ENCODE measurements at places on chromosomes 4 and X. TPM values are rescaled to one million over a fixed set of nuclear protein-coding genes. Genes with fewer than 3 reads are reported as not detected.

Gene CT83
- polyA plus RNA-seq = not detected

Gene DGAT2L6
- polyA plus RNA-seq = not detected

Gene BEX2
- 0.14 TPM for polyA plus RNA-seq

Gene KLHL4
- polyA plus RNA-seq = 0.17 TPM

GRCh38 chr4:9904976-9905587, 116.2 kb downstream of the SLC2A9 start:
- DNase-seq = no peak

DNA sequence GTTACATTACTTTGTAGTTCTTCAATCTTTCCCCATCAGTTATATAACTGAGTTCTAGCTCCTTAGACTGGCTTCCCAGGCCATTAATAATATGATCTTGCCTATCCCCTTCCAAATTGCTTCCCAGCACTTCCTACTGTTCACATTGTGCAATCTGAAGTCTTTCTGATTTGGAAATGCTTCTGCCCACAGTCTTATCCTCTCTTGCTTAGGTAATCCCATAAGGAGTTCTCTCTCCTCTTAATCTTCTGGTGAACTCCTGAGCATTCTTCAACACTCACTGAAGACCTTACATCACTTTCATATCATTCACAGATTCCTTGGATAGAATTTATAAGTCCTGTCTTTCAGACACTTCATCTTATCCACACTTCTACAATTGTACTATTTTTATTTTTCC, 132.7 kb upstream of the TTC29 start:
- no peak for DNase-seq

DNA sequence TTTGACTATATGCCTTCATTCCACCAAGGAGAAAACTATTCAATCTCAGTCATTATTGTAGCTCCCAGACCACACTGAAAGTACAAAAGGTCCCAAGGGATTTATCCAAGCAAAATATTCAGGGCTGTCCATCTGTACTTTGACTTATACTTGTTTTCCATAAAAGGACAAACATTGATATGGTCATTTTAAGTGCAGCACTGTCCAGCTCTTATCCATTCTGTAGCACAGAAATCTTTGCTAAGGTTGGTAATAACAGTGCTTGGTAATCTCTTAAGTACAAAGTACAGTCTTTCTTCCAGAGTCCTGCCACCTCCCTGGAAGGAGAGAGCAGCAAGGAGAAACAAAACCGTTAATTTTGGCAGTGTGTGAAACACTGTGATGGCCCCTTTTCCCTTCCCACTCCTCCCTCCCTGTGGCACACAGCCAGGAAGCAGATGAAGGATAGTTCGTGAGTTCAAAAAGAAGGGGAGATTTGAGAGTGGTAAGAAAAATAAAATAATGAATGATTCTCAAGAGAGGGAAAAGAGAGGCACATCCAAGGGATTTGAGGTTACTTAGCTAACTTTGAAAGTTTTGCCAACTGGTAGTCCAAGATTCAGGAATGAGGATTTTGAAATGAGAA, 6.8 kb upstream of the CXCL2 start:
- DNase-seq = no peak

- no peak for DNase-seq
Observed at GRCh38 chrX:132615391-132616131, 126.7 kb upstream of the MBNL3 start.

DNA sequence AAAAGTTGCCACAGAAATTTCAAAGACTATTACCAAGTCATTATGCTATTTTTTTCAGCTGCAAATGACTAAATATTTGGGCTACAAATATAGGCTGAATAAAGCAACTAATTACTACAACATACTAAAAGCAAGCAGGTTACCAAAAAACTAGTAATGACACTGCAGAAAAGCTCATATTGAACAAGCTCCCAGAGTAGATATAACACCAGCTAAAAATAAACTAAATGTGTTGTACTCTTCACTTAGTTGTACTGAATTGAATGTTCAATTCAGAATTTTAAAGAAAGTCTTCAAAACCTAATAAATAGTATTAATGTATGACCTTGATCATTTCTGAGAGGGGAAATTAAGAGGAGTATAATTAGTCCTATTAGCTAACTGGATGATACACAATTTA, 12.0 kb downstream of the ATP8A1 start:
- no peak for DNase-seq
